Foreskin melanocyte (primary cell): ENCODE measurements at places on chromosomes 16 and 17.

DNA sequence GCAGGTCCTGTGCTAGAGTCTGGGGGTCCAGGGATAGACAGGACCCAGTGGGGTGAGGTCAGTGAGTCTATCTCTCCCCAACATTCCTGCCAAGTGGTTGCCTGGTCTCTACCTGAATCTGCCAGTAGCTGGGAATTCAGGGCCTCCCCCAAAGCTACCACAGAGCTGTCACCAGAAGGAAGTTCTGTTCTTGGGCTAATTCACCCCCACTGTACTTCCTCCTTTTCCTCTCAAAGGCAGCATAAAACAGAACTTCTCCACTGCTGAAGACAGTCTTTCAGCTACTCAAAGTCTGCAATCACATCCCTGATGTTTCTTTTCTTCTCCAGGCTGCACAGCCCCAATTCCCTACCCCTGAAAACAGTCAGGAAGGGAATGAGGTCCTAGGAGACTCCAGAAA is 8.7 kb downstream of the CAMTA2 start:
- no peak for DNase-seq

- DNase-seq = peak; percentile 54
Observed at GRCh38 chr17:29195465-29196081, 15.4 kb upstream of the MYO18A start.

DNA sequence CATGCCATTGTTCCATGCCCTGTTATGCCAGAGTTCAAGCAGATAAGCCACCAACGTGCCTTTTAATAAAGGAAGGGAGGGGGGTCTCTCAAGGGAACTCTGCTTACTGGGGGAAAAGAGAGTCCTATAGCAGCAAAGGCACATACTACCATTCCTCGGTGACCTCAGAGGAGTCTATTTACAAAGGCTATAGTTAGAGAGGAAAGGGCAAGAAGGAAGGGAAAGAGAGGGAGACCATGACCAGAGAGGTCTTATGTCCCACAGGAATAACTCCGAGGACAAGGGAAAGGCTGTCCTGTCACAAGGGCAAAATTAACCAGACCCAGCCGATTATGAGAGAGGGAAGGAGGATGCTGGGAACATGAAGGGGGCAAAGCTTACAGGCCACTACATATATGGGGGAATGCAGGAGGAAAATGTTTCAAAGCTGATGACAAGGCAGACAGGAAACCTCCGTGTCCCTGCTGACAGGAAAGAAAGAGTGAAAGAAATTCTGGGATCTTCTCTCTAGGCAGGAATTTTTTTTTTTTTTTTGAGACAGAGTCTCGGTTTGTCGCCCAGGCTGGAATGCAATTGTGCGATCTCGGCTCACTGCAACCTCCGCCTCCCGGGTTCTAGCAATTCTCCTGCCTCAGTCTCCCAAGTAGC is 51.5 kb downstream of the HIC1 start:
- no peak for DNase-seq

- no peak for DNase-seq
Observed at GRCh38 chr17:11705111-11705510, 106.8 kb downstream of the DNAH9 start.
